Epithelial cell of prostate (primary cell): ENCODE measurements at places on chromosomes 7 and 10.

DNA sequence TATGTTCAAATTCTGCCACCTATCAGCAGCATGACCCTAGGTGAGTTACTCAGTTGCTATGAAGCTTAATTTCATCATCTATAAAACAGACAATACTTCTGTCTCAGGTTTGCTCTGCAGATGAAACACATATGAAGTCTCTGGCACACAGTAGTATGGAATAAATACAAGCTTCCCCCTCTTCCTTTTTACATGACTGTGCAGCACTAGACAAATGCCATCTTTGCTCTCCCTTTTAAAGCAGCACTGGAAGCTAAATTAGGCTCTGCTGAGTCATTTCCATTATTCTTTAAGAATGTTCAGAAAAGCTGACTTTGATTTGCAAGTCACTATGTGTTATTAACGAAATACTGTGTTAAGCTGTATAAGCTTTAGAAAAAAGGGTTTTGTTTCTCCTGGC, 40.7 kb upstream of the ANAPC16 start:
- no peak for DNase-seq

- no peak for DNase-seq
Measured at GRCh38 chr7:111765751-111766643, 203.7 kb upstream of the IMMP2L start.

GRCh38 chr7:47350425-47350824, 231.5 kb downstream of the TNS3 start:
- no peak for DNase-seq

- DNase-seq = no peak
Measured at GRCh38 chr7:66245008-66245407, 39.9 kb downstream of the TPST1 start.

DNA sequence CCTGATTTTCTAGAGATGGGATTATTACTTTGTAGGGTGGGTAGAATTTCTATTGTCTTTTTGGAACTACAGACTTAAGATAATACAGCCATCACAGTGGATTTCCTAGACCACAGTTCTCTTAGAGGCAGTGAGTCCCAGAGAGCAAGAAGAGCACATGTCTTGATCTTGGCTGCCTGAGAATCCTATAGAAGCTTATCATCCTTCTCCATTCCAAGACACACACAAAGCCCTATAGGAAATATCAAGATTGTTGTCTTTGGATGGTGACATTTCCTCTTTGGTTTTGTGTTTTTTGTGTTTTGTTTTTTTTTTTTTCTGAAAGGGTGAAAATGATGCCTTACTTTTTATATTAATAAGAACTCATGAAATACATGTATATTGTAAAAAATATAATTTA, 143.1 kb downstream of the AHR start:
- DNase-seq = no peak

- no peak for DNase-seq
Measured at GRCh38 chr7:67990003-67990402, 993.4 kb downstream of the TYW1 start.

DNA sequence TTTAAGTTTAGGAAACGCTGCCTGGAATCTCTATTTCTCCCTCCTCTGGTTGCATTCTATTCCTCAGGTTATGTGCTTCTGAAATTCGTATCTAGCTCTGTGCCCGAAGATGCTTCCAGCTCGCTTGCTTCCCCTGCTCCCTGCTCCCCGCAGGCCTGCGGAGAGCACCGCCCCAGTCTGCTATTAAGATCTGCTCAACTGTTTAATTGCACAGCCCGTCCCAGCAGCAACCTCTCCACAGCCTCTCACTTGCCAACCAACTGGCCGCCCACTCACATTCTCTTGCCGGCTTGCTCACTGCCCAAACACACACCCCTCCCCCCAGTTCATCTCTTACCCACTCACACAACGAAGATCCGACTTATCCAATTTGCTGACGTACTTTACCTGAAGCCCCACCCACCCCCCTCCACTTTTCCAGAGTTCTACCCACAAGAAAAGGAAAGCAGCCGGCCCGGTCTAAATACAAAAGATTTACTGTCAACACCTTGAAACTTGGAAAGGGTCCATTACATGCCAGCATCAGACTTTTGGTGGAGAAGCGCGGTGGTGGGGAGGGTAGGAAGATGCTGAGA, 167.3 kb upstream of the KLF14 start:
- DNase-seq = peak; percentile 88

- DNase-seq = peak; percentile 39
Measured at GRCh38 chr7:122919643-122920181, 33.5 kb upstream of the CADPS2 start.

DNA sequence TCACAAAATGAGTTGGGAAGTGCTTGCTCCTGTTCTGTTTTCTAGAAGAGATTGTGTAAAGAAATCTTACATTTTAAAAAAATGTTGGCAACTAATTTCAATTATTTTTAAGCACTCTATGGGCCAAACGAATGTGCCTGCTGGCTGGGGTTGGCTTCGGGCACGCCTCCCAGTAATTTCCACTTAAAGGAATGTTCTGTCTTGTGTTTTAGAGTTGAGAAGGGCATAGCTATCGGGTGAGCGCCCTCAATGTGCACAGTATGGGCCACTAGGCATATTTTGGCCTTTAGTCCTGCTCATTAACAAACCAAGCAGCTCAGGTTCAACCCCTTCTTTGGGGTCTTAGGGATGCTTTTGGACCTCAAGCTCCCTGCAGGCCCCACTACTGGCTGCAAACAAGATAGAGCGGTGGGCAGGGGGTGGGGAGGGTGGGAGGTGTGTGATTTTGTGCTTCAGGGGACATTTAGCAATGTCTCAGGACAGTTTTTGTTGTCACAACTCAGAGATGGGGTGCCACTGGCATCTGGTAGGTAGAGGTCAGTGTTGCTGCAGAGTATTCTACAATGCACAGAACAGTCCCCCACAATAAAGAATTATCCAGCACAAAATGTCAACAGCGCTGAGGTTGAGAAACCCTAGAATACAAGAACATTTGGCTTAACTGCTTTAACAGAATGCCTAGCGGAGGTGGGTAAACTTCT, 40.7 kb downstream of the TACC2 start:
- no peak for DNase-seq

DNA sequence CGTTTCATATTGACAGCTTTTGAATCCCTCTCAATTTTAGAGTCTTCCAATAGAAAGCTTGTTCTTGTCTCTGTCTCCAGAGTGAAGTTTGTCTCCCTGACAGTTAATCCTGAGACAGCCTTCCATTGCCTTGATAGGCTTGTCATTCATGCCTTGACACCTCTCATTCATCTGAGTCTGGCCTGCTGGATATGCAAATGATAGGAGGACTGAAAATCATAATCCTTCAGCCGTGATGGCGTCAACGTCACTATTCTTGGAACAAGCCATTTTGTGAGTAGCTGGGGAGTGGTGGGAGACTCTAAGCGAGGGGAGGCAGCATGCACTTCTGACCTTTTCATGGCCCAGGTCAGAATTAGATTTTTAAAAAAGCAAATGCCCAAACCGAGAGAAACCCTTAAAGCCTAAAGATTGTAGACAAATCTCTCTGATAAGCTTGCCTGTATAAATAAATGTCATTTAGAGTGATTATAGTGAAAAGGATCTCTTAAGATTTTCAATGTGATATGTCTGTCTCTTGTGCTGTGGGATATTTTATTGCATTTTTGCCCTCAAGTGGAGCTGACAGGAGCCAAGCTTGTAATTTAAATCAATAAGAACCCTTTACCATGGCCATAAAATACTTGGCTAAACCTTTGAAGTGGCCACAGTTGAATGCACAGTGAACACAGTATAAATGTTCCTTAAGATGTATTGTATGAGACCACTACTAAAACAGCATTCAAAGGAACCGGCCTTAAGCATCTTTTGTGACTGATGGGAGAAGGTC, 148.8 kb downstream of the SNX10 start:
- DNase-seq = no peak

- DNase-seq = no peak
Measured at GRCh38 chr7:43553999-43554398, 28.9 kb upstream of the STK17A start.

DNA sequence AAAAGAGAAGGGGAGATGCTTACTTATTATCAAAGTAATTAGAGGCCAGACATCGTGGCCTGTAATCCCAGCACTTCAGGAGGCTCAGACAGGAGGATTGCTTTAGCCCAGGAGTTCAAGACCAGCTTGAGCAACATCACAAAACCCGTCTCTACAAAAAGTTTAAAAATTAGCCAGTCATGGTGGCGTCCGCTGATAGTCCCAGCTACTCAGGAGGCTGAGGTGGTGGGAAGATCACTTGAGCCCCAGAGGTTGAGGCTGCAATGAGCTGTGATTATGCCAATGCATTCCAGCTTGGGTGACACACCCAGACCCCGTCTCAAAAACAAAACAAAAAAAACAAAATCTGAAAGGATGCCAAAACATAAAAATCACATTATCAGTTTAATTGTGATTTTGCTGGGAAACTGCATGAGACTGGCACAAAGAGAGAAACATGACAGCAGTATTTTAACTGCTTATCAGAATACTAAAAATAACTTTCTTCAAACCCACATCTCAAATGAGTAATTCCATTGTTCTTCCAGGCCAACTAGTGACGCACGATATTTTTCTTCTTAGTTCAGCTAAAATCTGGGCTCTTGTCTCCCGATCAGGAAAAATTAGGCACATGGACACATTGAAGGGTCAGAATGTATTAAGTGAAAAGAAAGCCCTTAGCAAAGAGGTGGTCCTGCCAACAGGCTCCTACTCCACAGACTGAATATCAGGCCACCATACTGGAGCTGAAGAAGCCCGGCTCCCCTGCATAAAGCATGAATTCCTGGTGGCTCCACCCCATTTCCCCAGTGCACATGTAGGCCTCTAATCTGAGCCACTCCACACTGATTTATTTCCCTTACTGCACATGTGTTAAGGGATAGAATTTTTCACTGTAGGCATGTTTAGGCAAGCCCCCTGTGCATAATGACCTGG, 9.6 kb upstream of the CCM2 start:
- no peak for DNase-seq

- DNase-seq = no peak
Measured at GRCh38 chr7:133812877-133813276, 314.3 kb upstream of the LRGUK start.

GRCh38 chr10:22617516-22617915, 96.9 kb downstream of the PIP4K2A start:
- DNase-seq = no peak

GRCh38 chr10:33321516-33321915, 13.0 kb downstream of the NRP1 start:
- no peak for DNase-seq

GRCh38 chr10:24825551-24825950, 101.9 kb upstream of the ARHGAP21 start:
- DNase-seq = no peak

DNA sequence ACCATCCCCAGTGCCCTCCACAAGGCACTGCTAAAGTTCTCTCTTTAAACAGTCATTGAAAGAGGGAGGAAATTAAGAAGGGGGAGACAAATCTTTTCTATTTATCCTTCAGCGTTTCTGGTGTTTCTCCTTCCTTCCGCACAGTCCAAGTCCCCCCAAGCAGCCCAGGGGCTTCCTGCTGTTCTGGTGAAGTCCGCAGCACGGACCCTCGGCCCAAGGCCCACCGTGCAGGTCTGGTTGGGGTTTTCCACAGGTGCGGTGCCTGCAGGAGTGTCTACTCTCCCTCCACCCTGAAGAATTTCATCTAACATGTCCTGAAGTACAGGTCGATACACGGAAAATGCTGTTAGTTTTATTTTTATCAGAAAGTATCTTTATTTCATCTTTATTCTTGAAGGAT, 34.1 kb upstream of the KNDC1 start:
- no peak for DNase-seq

DNA sequence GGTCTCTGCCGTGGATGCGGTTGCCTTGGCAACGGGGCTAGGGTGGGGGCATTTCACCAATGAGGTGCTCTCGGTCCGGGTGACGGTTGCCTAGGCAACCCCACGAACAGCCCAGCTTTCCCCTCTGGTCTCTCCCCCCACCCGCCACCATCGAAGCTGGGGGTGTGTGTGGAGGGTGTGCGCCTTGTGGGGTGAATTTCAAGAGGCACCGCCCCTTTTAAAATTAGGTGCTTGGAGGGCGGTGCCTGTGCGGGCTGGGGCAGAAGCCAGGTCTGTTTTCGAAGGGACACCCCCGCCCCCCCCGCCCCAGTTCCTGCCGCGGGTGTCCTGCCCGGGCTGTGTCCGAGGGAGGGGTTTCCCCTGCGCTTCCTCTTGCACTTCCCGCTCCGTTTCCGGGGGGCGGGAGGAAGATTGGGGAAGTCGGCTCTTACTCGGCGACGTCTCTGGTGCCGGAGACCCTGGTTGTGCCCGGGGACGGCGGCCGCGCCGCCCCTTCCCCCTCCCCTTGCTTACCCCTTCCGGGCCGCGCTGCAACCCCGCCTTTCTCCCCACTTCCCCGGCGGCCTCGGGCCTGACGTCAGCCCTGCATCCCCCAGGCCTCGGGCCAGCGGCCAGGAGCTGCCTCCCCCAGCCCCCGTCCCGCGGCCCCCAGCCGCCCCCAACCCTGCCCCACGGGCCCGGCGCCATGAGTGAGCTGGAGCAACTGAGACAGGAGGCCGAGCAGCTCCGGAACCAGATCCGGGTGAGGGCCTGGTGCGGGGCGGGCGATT, 2.2 kb downstream of the GNB2 start:
- no peak for DNase-seq

GRCh38 chr10:122441961-122442360, 12.5 kb upstream of the ARMS2 start:
- peak; percentile 26 for DNase-seq

DNA sequence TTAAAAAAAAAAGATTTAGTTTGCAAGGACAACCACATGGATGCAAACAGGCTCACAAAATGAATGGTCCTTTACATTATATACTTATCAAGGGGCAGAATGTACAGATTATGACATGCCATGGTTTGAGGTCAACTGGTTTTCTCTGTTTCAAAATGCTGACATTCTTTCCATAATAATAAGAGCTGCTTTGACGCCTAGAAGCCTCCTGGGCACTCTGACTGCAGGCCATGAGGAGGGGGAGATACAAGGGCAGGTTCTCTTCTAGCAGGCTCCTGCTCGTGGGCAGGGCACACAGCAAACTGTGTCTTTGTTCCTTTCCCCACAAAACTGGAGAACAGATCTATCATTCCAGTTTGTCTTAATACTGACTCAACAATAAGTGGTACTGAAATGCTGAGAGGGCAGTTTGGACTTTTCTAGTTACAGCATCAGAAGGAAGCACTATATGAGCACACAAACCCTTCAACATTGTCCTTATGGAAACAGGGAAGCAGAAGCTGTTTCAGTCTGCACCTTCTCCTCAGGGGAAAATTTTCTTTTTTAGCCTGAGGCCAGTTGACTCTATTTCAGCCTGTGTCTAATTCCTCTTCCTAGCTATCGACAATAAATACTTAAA, 314.9 kb upstream of the AOAH start:
- DNase-seq = no peak

GRCh38 chr7:66867198-66867790, 53.7 kb upstream of the TMEM248 start:
- peak; percentile 41 for DNase-seq

DNA sequence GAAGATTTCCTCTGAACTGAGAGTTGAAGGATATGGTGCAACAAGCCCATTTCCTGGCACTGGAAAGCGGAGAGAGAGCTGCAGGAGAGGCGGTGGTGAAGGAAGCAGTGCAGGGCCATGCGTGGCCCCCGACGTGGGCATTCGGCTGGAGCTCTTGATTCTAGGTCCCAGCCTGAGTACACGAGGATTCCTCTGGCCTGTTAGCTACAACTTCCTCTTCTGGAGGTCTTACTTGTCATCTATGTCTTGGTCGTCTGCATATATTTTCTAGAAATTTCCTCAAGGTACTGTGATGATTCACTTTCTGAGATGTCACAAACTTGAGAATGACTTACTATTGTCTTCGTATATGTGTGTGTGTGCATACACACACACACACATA, 59.2 kb upstream of the JAZF1 start:
- no peak for DNase-seq
